Activated CD8-positive, alpha-beta memory T cell treated with anti-CD3 and anti-CD28 coated beads, Interleukin-2, amount 10 ng/mL, durations not matched to agents 7 days and 5 days (primary cell): ENCODE measurements at places on chromosomes 6 and 20. TPM values are rescaled to one million over a fixed set of nuclear protein-coding genes. Genes with fewer than 3 reads are reported as not detected.

Gene C2
- total RNA-seq: 0.80 TPM

DNA sequence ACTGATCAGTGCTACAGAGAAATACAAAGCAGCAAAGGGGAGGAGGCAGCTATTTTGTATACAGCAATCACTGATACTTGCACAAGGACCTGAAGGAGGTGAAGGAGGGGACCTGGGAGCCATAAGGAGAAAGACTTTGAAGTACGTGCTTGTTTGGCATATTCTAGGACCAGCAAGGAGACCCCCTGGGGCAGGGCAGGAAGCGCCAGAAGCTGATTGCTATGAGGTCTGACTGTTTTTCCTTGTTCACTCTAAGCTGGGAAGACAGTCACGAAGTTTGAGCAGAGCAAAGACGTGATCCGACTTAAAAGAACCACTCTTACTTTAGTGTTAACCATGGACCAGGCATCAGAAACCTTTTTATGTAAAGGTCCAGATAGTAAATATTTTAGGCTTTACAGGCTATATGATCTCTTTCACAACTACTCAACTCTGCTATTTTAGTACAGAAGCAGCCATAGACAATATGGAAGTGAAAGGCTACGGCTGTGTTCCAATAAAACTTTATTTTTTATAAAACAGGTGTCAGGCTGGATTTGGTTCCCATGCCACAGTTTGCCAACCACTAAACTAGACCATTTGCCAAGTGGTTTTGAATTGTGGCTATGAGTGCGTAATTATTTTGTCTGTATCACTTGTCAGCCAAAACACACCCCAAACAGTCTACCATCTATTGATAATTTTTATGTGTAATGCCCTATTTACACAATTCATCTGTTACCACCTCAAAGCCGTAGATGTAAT is 217.9 kb downstream of the PRL start:
- DNase-seq: no peak

DNA sequence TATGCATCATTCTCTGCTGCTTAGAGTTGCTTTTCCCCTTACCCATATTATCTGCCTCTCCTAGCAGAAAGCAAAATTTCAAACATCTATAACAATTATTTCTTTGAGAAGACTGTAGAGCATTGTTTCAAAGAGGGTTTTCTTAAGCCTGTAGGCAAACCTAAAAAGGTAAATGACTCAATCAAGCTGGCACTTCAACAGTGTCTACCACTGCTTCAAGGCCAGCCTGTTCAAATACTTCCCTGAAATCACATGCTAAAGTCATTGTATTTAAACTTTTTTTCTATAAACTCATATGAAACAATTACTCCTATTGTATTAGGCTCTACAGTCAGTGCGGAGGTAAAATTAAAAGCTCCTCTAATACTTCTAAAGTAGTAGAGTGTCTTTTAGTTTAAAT is 87.1 kb downstream of the OGFRL1 start:
- DNase-seq: no peak

DNA sequence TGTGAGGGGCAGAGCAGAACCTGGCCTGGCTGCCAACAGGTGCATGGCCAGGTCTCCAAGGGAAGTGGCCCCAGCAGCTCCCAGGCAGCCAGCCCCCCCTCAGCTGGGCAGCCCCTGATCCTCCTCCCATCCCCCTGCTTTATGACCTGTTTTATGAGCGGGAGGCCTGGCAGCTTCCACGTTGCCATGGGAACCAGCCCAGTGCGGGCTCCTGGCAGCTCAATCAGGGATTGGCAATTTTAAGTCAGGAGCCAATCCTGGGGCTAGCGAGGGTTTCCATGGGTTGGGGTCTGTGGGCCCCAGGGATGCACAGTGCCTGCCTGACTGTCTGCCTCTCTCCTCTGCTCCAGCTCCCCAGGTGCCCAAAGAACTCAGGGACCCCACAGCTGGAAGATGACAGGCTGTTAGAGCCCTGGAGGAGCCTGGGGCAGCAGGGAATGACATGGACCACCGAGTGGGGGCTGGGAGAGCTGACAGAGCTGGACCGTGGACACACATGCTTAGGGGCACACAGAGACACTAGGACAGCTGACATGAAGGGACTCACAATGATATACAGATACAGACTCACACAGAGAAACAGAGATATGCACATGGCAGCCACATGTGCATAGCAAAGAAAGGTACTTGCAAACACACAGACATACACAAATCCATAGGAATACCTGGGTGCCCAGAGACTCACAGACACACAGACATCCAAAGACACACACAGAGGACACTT is 56.5 kb upstream of the SIRPA start:
- DNase-seq: no peak

DNA sequence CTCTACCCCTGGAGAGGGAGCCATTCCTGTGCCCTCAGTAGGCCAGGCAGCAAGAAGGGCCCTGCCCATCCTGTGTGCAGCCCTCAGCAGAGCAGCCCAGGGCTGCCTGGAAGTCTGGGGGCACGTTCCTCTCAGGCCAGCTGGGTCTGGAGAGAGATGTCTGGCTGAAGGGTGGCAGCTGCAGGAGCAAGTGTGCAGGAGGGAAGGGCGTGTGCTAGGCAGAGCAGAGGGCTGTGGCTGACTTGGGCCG is 62.7 kb downstream of the NOL4L start:
- no peak for DNase-seq

GRCh38 chr6:154222716-154223115 is 133.9 kb downstream of the IPCEF1 start:
- no peak for DNase-seq

DNA sequence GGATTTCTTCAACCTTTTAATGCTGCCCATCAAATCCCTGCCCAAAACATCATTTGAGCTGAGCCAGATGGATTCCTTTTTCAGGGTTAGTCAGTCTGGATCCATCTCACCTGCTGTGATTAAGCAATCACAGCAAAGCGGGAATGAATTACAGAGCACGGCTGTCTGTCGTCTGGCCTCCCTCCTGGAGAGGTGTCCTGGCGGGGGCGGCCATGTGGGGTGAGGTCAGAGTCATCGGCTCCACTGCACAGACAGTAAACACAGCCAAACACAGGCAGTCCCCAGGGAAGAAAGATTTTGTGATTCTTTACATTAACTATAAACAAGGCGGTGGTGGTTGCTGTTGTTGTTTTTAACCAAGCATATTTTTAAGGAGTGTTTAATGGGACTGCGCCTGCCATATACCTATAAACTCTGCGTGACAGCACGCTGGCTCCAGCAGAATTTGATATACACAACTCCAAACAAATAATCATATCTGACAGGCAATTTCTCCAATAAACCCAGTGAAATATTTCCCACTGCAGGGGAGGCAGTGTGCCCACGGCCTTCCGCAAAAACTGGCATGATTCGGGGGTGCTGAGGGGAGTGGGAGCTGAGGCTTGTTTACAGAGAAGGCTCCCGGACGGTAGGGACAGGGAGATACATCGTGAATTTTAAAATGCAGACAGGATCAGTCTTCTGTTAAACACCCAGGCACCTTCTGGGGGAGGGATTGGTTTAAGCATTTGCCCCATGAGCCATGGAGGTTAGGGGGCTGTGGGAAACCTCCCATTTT is 232.0 kb upstream of the PMEPA1 start:
- DNase-seq: no peak

Gene HNF4A
- total RNA-seq: not detected

Gene TRIM31
- not detected for total RNA-seq

GRCh38 chr6:30092852-30093543 is 17.4 kb upstream of the RNF39 start:
- DNase-seq: no peak

Gene HLA-DRB5
- 2.9 TPM for total RNA-seq

- no peak for DNase-seq
Observed at GRCh38 chr6:44004625-44005506, 122.4 kb downstream of the MRPL14 start.

DNA sequence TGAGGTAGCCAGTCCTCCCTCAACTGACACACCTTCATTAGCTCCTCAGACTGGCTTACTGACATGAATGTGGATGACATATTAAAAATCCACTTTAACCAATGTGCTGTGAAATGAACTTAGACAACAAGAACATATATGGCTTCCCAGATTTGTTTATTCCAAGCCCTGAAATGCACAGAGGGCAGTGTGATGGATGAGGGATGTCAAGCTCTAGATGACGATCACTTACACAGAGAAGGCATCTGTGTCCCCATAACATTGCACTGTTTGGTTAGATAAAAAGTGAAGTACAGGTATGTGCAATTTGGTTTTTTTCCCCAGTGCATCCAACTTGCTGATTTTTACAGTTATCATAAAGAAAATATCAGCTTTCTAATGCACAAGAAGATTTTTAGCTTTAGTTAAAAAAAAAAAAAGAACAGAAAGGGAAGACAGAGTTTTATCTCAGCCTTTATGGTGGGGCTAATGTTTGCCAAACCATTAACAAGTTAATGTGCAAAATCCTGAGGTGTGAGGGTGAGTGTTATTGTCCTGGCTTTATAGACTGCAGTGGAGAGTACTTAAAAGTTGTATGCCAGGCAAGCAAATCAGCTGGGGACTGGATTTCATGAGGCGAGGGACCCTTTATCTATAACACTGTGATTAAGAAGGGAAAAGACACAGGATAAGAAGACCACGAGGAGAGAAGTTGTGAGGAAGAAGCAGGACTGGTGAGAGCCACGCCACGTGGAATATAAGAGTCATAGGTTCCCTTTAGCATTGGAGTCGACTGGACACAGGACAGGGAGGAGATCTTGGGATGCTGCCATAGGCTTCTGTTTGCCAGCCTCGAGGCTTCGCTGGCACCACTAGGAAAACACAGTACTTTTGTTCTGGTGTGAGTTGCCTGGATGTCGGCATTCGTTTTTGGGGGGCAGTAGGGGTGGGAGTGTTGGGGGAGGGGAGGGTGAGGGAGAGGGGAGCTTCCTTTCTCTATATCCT is 90.0 kb upstream of the BACH2 start:
- DNase-seq: no peak

DNA sequence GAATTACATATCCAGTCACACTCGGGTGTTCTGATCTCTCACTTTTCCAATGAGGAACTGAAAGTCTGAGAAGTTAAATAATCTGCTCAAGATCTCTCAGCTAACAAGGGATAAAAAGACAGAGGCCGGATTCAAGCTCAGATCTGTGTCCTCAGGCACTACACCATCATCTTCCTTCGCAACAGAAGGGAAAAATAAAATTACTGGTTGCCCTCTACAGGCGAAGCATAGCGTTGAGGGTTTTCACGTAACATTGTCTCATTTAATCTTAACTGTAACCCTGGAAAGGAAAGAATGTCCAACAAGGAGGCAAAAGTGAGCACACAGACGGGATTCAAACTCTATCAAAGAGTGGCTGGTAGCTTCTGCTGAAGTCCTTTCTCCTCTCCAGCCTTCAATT is 67.8 kb upstream of the ANKEF1 start:
- no peak for DNase-seq

GRCh38 chr20:38946836-38947235 is 15.3 kb upstream of the DHX35 start:
- DNase-seq: no peak

- no peak for DNase-seq
Observed at GRCh38 chr6:88705601-88706000, 257.8 kb downstream of the RNGTT start.

Gene CCN6
- not detected for total RNA-seq

Gene CST7
- total RNA-seq: 202 TPM

DNA sequence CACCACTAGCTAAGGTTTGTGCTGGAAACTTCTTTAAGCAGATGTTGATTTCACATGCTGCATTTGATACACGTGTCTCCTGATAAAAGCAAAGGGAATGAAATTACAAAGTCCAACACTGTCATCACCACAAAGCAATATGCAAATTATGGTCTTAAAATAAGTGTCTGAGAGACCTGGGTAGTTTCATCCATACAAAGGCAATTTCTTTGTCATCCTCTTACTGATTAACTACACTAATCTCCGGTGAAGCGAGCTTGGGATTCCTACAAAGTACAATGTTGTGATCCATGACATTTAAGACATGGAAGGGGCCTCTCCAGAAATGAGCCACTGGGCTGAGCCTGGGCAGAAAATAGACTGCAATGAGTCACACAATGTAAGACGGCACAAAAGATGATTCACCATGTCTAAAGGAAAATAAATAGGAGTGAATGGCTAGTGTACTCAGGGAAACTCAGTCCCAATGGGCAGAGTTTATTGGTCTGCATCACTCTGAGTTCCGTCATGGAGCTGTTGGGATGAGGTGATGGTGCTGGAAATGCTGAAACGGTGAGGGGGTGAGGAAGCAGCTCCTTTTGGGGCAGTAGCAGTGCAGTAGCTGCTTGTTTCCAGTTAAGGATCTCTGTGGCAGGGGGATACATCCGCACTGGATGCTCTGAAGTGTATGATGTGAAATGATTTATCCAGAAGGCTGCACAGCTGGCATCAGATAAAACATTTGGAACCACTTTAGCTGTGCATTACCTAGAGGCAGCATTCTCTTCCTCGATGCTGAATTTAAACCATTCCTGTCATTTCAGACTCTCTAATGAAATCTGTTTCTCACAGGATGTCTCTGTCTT is 103.3 kb downstream of the IBTK start:
- no peak for DNase-seq

DNA sequence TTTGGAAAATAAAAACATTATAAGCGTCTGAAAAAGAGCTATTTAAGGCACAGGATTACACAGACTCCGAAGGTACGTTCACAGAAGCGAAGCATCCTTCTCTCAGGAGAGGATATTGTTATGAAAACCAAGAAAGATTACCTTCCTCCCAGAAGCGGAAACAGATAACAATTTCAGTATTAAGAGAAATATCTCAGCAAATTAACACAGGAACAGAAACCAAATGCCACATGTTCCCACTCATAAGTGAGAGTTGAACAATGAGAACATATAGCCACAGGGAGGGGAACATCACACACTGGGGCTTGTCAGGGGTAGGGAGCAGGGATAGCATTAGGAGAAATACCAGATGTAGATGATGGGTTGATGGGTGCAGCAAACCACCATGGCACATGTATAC is 109.7 kb downstream of the CDK19 start:
- DNase-seq: no peak

GRCh38 chr6:44255871-44256774 is 1.2 kb downstream of the SLC35B2 start:
- no peak for DNase-seq

GRCh38 chr6:5412017-5412416 is 150.7 kb downstream of the FARS2 start:
- no peak for DNase-seq

DNA sequence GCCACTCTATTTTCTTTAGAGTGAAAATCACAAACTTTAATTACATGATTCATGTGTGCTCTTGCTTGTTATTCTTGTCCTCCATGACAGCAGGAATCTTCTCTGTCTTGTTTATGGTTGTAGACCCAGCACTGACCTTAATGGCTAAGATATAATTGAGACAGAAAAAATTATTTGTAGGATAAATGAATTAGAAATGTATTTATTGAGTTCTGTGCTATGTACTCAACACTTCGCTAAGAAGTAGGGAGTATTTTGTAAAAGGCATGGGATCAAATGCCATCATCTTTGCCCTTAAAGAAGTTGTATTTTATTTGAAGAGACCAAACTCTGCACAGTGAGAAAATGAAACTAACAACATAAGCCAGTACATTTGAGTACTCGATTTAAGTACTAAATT is 71.2 kb downstream of the CBLN4 start:
- no peak for DNase-seq

- no peak for DNase-seq
Observed at GRCh38 chr20:61345656-61346055, 93.6 kb downstream of the CDH4 start.
